ENCODE measurements at places on chromosomes 13 and 19.

GRCh38 chr13:26819046-26819445, 58.5 kb upstream of the GPR12 start:
- DNase-seq, result no peak

DNA sequence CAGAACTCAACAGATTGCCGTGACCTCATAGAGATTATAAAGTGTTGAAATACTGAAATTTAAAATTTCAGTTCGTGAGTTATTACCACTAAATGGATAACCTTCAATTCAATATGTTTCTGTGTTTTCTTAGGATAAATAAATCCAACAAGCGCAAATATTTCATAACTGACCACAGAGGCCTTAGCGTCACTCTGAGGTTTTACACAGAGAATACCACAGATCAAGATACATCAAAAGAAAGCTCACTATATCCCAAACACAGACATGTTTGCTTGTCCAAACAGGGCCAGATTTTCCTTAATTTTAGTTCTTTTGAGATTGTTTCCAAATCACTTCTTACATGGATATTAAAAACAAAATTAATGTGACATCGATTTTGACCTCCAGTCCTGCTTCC, 235.8 kb downstream of the EFNB2 start:
- DNase-seq, result no peak

- no peak for DNase-seq
Observed at GRCh38 chr13:70814684-70815083, 706.4 kb upstream of the KLHL1 start.

DNA sequence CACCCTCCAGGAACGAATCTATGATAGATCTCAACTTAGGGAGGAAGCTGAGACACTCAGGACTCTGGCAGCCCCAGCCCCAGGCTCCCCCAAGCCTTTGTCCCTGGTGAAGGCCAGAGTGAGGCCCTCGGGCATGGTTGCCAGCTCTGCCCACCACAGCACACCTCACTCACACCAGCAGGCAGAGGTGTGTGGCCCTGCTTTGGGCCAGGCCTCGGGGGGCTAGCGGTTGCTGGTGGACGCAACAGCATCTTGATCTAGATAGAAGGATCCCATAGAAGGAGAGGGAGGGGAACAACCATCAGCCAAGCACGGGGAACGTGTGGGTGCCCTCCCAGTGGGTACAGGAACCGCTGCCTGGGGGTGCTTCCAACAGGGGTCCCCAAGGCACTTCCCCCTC, 36.7 kb downstream of the DNMT1 start:
- no peak for DNase-seq

DNA sequence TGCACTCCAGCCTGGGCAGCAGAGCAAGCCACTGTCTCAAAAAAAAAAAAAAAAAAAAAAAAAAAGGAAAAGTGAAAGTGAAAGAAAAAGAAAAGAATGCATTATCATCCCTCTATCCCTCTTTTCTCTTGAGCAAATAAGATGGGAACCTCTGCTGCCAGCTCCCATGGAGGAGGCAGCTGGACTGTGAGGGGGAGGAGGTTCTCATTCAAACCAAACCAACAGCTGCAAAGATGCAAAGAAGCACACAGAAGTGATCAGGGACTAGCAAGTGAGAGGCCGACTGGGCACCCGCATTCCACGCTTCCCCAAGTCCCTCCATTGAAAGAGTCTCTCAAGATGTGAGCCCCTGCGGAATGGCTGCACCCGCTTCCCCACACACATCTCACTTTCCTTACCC, 63.5 kb downstream of the TSHZ3 start:
- DNase-seq, result no peak
